ENCODE measurements at places on chromosomes 1 and 21. TPM values are rescaled to one million over a fixed set of nuclear protein-coding genes. Genes with fewer than 3 reads are reported as not detected.
A peak's percentile ranks its signal among the peaks of the same experiment; 100 is the strongest.

PTTG1IP gene
- 206 TPM for polyA plus RNA-seq

SPRR1B gene
- not detected for polyA plus RNA-seq

FNBP1L gene
- 0.32 TPM for polyA plus RNA-seq

CD1C gene
- 45.8 TPM for polyA plus RNA-seq

ANKRD45 gene
- polyA plus RNA-seq, result not detected

SRSF10 gene
- 76.2 TPM for polyA plus RNA-seq

AK5 gene
- polyA plus RNA-seq, result 0.34 TPM

ANGPTL1 gene
- polyA plus RNA-seq, result not detected

GRCh38 chr1:2199042-2199810, 4.7 kb upstream of the FAAP20 start:
- peak; percentile 84 for DNase-seq

DNA sequence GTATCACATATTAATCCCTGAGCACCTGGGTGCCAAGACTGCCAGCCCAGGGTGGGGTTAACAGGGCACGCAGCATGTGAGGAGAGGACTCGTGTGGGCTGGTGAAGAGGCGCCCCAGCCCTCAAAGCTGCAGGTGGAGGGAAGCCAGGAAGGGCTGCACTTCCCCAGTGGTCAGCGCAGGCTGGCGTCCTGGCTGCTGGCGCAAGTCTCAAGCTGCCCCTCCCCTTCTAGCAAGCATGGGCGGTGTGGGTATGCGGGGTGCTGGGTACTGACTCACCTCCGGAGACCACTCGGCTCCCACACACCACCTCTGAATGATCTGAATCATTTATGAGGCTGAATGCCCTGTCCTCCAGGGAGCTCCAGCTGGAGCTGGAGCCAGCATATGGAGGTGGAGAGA, 44.0 kb downstream of the EIF2D start:
- DNase-seq, result no peak

GRCh38 chr1:39573736-39574624, 2.6 kb downstream of the PABPC4 start:
- no peak for DNase-seq

GRCh38 chr1:117586747-117587498, 18.9 kb upstream of the TENT5C start:
- DNase-seq, result no peak

GRCh38 chr1:220748936-220749335, 814 bp downstream of the MTARC2 start:
- DNase-seq, result no peak

GRCh38 chr1:157966031-157966537, 27.4 kb upstream of the KIRREL1 start:
- no peak for DNase-seq

GRCh38 chr21:46424039-46424591, 34.6 kb upstream of the DIP2A start:
- no peak for DNase-seq

DNA sequence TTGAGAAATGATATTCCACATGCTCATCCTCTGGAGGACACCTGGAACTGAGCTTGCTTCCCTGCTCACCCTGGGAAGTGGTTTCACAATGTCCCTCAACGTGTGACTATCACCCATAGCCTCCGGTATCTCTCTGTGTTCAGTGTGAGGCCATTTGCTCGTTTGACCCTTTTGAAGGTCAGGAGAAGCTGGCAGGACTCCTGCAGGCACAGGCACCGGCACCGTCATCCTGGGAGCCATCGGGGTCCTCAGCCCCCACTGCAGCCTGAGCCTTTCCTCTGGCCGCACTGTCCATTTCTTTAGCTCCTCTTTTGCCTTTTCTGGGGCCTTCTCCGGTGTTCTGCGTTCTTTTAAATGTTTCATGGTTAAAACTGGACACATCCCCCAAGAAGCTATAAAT, 159.6 kb upstream of the COL6A1 start:
- no peak for DNase-seq

- no peak for DNase-seq
These were observed 4.1 kb downstream of the WARS2 start for GRCh38 chr1:119136401-119136800.

DNA sequence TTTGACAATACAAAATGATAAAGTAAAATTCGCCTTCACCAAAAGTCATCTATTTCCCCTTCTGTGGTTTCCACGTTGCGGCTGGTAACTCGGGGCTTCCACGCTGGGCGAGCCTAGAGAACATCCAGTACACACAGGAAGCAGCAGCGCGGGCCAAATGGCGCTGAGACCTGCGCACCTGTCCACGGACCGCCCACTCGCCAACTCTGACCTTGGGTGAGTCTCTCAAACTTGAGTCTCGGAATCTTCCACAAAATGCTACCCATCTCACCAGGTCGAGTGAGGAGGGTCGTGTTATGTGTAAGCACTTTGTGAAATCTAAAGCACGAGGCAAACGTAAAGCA, 820 bp upstream of the TTF2 start:
- no peak for DNase-seq

- DNase-seq, result no peak
These were observed 369.1 kb downstream of the SIPA1L2 start for GRCh38 chr1:232260861-232261260.

DNA sequence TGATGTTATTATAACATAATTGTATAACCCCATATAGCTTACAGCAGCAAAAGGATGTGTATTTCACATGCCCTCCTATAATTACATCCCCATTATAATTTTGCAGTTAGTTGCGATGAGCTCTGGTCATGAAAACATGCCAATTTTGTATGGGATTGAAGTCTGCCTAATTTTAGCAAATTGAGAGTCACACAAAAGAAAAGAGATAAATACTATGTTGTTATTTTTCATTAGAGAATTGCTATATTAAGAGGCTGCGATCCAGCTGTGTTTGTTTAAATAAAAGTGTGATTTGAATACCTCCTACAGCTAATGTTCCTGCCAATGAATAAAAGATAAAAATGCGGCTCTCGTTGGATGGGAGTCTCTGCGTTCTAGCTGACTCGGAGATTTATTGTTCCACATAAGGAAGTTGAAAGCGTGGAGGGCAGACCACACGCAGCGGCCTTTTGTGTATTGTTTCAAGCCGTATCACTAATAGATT, 461.0 kb upstream of the NFIA start:
- DNase-seq, result no peak

GRCh38 chr1:46549697-46550681, 1.5 kb downstream of the KNCN start:
- DNase-seq, result no peak

DNA sequence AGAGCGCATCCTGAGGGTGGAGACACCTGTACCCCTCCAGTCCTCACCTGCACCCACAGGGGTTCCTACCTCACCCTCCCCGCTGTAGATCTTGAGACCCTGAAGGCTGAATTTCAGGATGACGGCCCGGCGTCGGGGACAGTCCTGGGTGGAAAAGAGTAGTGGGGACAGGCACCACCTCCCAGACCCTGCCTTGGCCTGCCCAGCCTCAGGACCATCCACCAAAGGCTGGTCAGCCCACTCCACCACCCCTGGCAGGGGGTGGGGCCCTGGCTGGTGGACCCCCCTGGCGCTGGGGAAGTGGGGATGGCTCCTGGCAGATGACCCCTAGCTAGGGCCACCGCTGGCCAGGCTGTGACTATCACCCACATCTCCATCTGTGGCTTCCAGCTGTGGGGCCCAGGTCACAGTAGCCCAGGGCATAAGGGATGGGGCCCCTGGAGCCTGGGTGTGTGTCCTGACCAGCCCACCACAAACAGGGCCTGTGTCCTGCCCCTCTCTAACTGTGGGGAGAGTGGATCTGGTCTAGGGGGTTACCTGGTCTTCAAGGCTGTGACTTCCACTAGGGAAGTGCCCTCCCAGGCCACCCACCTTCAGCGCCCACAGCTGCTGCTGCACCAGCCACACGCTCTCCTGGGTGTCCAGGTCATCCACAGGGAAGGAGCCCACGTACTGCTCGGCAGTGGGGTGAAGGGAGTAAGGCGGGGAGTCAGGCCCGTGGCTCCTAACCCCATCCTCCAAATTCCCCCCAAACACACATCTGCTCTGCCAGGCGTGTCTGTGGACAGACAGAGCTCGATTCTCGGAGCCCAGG, 5.4 kb downstream of the SH2D5 start:
- no peak for DNase-seq

DNA sequence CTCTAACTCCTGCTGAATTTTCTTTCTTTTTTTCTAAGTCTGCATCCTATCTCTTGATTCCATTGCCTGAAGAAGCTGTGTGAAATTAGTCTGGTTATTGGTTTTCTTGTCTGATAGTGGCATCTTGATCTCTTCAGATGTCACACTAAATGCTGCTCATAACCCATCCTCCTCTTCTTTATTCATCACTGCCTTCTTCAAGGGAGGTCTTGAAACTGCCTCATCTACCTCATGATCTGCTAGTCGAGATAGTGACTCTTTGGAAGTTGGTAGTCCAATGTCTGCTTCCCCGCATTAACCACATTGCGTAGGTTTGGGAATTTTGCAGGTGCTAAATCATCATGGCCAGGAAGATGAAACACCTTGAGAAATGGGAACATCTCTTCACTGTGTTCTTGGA, 15.7 kb downstream of the DYRK3 start:
- no peak for DNase-seq

All from CD14-positive monocyte (primary cell).